ENCODE measurements at places on chromosomes 12 and 14.

DNA sequence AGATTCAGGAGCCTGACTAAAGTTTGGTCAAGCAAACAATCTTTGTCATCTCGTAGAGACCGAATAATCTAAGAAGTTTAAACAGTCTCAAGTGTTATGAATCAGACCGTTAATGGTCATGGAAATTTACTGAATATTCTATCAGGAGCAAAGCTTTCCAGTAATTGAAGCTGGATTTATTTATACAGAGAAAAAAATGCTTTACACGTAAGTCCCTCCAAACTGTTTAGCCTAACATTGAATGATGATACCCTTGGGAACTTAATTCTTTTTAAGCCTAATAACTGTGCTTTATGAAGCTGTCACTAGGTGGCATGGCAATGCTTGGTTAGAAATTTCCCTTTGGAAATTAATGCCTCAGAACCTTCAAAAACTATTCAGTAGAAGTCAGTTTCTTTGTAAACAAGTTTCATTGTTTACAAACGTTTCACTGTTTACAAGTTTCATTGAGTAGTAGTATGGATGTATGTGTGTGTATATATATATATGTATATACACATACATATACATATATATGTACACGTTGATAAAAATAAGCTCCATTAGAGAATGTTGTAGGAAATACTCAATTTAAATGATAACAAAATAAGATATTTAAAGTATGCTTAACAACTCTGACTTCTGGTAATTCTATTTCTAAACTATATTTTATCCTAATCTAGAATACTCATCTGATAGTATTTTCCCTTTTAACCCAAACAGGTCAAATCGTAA, 32.1 kb downstream of the DEPDC4 start:
- DNase-seq = peak; percentile 54

DNA sequence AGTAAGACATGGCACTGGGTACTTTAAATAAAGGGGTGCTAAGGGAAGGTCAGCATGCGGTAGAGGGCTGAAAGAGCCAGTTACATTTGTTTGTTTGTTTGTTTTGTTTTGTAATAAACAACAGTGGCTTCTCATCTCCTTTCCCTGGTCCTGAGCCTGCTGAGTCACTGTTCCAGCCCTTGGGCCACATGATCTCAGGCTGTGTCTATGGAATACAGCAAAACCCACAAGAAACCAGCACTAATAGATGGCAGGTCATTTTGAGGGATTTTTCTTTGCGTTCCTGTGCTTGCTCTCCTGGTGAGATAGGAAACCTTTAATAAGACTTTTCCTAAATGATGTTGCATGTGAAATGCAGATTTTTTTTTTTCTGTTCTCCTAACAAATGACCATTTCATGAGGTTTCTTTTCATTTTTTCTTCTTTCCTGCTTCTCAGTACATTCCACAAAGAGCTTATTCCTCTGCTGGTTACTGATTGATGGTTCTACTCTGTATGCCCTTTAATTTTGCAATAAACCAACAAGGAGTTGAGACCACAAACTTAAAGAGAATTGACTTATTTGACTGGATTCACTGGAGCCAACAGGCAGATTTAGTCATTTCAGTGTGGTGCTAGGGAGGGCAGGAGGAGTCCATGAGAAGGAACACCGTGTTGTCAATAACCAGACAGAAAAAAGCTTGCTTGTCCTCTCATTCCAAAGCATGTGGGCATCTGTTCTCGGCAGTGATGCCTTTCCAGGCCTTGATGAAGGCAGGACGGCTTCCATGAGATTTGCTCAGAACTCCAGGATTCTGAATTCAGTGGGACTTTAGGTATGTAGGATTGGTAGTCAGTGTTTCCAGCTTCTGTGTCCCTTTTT, 459.2 kb downstream of the RAD51B start:
- peak; percentile 67 for DNase-seq

GRCh38 chr14:78968265-78968664, 798.1 kb downstream of the NRXN3 start:
- DNase-seq = peak; percentile 28

DNA sequence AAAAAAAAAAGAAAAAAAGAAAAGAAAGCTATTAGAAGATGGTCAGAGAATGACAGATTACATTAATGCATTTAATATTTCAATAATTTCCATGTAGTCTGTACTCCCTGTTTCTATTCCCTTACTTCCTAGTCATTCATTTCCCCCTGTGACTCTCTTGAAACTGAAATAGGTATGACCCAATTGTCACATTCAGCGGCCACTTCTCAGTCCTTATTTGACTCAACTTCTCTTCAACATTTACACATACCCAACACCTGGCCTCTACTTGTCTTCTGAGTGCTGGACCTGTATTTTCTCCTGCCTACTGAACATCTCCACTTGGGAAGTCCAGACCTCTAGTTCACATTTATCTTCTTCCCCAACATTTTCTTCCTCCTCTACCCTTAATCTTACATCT, 7.2 kb downstream of the EEA1 start:
- DNase-seq = no peak

DNA sequence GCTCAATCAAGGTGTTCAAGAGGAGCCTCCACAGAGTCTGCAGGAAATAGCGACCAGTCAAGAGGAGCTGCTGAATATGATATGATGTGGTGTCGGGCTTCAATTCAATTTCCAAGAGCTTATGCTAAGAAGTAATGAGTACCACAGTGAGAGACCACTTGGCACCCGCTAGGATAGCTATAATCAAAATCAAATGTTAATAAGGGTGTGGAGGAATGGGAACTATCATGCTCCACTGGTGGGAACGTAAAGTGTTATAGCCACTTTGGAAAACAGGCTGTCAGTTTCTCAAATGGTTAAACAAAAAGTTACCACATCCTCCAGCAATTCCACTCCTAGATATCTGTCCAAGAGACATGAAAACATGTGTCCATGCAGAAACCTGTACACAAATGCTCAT, 6.7 kb downstream of the POLR3B start:
- DNase-seq = no peak

DNA sequence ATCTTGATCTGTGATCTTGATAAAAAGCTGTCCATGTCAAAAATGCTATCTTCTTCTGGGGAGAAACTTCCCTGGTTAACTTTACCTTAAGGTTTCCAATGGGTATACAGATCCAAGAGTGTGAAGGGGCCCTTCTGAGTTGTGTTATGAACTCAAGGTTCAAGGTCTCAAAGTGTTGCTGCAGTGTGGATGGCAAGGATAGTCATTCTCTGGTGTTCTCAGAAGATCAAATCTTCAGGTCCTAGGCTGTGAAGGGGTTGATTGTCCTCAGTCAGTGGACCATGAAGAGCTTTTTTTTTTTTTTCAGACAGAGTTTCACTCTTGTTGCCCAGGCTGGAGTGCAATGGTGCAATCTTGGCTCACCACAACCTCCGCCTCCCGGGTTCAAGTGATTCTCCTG, 114.4 kb downstream of the SPTSSA start:
- no peak for DNase-seq

GRCh38 chr14:78356391-78356790, 186.2 kb downstream of the NRXN3 start:
- no peak for DNase-seq

DNA sequence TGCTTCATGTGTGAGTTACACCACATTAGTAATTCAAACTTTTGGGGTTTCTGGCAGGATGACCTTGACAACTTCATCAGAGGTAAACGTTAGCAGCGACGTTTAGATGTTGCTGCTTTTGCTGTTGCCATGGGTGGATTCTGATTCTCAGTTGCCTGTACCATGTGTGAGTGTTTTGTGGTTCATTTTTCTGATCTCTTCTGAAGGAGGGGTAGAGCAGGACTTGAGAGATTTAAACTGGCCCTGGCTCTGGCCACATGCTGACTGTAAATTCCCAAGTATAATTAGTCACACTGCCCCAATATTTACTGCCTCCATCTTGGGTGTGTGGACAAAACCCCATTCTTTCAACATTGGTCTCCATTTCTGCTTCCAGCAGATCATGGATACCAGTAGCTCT, 110.4 kb downstream of the ETV6 start:
- no peak for DNase-seq

GRCh38 chr12:121093487-121093891, 39.2 kb upstream of the P2RX7 start:
- no peak for DNase-seq

DNA sequence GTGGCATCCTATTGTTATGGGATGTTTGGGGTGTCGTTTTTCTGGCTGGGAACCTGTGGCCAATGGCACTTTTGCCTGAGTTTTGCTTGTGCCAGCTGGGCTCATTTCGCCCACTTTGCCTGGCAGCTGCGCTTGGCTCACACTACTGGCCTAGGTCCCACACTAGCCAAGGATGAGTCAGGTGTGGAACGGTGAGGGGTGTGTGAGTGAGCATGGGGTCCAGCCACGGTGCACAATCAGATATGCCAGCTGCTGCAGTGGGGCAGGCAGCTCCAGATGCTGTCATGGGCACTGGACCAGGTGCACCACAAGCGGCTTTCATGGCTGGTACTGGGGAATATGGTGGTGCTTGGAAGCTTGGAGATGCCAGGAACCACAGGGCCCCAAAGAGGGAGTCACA, 21.5 kb downstream of the TRHDE start:
- no peak for DNase-seq

GRCh38 chr14:100128688-100129087, 30.8 kb downstream of the DEGS2 start:
- no peak for DNase-seq

GRCh38 chr14:63045612-63046320, 508 bp upstream of the KCNH5 start:
- DNase-seq = peak; percentile 45

DNA sequence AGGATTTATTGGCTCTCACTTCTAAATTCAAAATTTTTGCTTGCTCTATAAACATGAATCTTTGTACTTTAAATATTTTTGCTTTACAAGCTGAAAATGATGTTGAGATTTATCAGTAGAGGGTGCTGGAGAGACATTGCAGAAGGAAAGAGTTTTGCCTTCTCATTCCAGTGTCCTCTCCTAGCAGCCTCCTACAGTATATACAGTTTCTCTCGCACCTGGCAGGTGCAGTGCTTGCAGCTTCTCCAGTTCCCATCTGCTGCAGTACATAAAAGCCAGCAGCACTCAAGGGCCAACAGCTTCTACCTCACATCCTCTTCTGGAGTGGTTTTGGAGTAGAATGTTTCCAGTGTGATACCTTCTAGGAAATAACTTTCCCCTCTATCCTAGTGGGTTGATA, 601.8 kb upstream of the ATXN7L3B start:
- no peak for DNase-seq

DNA sequence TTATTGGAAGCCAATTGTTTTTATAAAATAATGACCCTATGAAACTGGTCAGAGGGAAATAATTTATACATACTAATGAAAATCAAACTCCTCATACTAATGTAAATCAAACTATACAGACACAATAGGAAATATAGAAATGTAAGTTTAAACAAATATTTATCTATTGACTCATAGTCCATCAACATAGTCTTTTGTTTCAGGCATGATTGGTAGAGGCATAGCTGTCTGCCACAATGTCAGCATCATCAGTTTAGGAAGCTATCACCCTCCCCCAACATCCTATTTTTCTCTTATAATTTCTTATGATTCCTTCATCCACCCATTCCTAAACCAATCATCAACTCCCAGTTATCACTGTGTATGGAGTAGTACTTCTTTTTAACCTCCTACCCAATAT, 117.7 kb downstream of the SLC38A6 start:
- DNase-seq = no peak

DNA sequence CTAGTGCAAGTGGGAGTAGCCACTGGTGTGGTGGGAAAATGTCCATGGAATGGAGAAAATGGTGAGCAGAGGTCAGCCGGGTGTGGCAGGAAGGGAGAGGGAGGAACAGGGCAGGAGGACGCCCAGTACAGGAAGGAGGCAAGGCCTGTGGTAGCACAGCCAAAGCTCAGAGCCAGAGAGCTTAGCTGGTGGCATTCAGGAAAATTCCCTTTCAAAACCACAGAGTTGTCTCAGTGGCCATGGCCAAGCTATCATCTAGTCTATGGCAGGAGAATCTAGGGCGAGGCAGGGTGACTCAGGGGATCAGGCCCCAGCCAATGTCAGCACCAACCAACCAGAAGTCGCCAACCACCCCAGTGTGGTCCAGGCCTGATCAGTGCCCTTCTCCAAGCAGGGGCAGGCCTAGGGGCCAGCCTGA, 67.7 kb upstream of the DDX11 start:
- peak; percentile 87 for DNase-seq

DNA sequence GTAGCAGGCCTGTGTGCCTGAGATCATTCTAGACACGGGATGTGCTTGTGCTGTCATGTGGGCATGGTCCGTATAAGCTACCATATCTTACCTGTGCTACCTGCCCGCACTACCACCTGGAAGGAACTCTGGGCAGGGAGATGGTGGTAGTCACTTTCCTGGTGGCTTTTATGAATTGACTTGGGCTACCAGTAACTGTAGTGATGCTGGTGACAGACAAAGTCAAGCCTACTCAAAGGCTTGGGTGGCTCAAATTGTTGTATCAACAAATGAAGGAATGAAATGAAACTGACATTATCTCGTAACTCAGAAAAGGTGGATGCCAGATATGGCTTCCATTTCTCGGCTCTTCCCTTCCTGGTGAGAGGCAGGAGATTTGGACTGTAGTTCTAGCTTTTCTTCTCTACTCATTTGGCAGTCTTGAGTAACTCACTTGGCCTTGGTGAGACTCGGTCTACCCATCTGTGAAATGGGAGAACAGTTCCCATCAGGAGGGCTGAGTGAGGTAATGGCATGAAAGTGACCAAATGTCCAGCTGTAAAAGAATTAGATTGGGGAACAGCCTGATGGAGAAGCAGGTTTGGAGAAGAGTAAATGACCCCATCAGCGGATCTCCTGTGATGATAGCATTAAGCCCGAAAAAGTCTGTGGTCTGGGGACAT, 81.3 kb downstream of the NOS1 start:
- DNase-seq = no peak

GRCh38 chr12:131120831-131121271, 167.1 kb downstream of the ADGRD1 start:
- DNase-seq = no peak

- DNase-seq = no peak
Observed at GRCh38 chr14:24108336-24108874, 6.2 kb upstream of the DCAF11 start.

- peak; percentile 78 for DNase-seq
Observed at GRCh38 chr12:118356809-118357256, 15.9 kb downstream of the TAOK3 start.

DNA sequence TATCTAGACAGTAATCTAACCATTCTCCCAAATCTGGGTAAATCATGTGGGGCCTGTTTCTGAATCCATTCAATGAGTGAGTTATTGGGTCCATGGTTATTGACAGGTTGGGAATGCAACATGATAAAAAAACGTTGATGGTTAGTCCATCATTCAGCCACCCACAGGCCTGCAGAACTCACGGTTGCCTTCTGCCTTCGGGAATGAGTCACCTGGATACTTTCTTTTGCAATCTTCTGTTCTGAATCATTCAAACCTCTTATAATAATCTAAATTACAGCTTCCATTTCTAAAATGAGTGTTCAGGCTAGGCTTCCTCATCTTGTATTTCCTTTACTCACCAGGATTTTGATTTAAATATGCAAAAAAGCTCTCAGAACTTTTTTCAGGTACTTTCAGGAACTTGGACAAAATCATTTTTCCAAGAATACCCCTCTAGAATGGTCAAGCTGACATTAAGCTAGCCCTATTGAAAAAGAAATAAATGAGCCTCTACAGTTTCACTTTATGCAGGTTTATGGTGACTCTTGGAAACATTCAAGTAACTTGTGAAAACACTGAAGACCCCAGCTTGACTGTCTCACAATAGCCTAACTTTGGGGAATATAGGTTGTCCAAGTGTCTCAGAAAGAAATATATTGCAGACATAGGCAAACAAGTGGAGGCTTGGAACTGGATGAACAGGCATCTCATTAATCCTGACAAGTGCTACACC, 94.4 kb downstream of the KCNK10 start:
- DNase-seq = no peak

GRCh38 chr12:1463073-1463905, 131.1 kb downstream of the FBXL14 start:
- no peak for DNase-seq

GRCh38 chr14:90061685-90062126, at the start of gene KCNK13:
TSS of gene KCNK13 (plus strand) at chr14:90061994. CDS start at chr14:90062206, 212 bp downstream.
- DNase-seq = no peak

Data from EL (cell line).